ENCODE measurements at places on chromosomes 11 and 22. TPM values are rescaled to one million over a fixed set of nuclear protein-coding genes. Genes with fewer than 3 reads are reported as not detected.

The PPARA gene
- 8.1 TPM for total RNA-seq

The EFCAB6 gene
- 0.27 TPM for total RNA-seq

The LARGE2 gene
- total RNA-seq = not detected

The SERPIND1 gene
- total RNA-seq = 1.5 TPM

The DRICH1 gene
- not detected for total RNA-seq

The SLC17A6 gene
- total RNA-seq = not detected

The LTO1 gene
- total RNA-seq = 23.8 TPM

The CARD18 gene
- not detected for total RNA-seq

The SCO2 gene
- 2.0 TPM for total RNA-seq
